ENCODE measurements at places on chromosomes 13 and 19.

- peak; percentile 77 for DNase-seq
Measured at GRCh38 chr13:32881777-32882145, 134.5 kb upstream of the KL start.

GRCh38 chr13:88752041-88752440, 1080.9 kb downstream of the SLITRK5 start:
- DNase-seq, result no peak

GRCh38 chr19:40692212-40692551, 1.7 kb upstream of the NUMBL start:
- no peak for DNase-seq

- DNase-seq, result no peak
Measured at GRCh38 chr13:89401264-89401675, 1730.1 kb downstream of the SLITRK5 start.

DNA sequence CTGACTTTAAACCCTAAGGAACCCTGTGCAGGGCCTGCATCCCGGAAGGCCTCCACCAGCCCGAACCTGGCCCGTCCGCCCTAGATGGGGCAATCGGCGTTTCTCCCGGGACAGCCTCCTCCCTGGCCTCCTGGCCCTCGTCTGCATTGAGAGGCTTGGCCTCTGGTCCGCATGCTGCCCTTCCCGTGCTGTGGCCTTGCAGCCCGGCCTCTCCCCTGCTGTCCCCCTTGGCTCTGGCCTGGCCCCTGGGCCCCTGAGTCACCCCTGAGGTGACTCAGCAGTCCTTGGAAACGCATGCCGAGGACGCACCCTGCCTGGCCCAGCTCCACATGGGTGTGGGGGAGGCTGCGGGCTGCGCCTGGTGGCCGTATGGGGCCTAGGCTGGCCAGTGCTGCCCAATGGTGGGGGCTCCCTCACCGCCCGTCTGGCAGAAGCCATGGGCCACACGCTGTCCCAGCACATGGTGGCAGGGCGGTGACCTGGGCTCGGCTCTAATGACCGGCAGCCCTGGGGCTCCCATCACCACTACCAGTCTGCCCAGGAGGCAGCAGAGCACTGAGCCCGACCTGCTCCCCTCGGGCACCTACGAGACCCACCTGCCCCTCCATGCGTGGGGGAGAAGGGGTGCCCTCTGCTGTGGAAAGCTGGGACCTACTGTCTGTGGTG, 25.7 kb downstream of the SH3GL1 start:
- DNase-seq, result no peak

DNA sequence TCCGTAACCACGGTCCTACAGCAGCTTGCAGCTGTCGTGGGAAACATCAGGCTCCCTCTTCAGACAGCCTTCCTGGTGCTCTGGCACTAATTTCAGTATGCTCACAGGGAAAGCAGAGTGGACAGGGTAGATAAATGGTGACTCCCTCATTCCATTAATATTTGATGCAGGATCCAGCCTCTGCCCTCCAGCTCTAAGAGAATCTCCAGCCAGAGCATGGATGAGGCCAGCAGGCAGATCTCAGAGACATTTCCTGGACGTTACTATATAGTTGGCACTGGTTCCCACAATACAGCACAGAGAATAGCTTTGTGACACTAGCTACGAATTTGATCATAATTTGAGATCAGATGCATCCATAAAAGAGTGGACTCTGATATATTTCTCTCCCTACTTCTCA, 341.4 kb downstream of the LIG4 start:
- DNase-seq, result no peak

- DNase-seq, result no peak
Measured at GRCh38 chr19:10338940-10339339, 484 bp downstream of the ICAM3 start.

GRCh38 chr19:33649627-33650305, 28.0 kb downstream of the CHST8 start:
- no peak for DNase-seq

DNA sequence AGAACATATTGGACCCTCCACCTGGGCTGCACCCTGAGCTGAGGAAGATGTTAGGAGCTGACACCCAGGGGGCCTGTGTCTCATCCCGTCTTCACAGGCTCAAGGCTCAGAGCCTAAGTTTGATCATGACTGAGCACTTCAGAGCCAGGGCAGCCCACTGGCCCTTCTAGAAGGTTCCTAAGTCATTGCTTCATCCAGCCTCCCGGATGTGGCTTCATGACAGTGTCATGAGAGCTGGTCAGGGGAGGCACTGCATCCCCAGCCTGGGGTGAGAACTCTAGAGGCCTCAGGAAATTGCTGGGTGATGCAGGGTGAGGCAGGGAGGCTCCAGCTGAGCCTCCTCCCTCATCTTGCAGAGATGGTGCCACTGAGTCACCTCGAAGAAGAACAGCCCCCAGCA, 24.9 kb upstream of the PIK3R2 start:
- DNase-seq, result no peak

GRCh38 chr19:32233885-32234284, 111.5 kb upstream of the ZNF507 start:
- DNase-seq, result no peak

DNA sequence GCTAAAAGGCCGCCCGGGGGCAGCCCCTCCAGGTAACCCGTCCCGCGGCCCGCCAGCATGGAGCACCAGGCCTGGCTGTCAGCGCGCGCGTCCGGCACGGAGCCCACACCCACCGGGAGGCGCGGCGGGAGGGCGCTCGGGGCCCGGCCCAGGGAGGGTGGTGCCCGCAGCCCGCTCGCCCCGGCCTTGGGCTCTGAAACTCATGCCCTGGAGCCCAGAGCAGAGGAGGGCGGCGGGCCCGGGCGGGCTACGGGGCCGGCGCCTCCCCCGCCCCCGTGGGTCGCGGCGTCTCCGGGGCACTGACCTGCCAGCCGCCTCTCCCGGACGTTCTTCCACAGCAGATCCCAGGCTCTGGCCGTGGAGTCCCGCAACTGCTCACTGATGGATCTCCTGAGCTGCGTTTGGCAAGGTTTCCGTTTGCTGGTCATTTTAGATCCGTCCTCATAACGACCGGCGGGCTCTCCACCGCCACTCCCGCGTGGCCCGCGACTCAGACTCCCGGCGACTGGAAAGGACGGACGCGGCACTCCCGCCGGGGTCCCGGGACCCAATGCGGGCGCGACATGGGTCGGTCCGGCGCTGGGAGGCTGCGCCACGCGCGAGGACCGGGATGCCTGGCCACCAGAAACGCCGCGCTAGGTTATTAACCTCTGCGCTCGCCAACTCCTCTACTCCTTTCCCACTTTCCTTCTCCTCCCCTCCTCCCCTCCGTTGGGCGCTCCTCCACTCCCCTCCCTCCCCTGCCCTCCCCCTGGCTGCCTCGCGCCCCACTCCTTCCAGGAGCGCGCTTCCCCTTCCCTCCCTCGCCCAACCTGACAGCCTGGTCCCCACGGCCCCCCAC, 64.7 kb upstream of the STARD13 start:
- DNase-seq, result peak; percentile 51

DNA sequence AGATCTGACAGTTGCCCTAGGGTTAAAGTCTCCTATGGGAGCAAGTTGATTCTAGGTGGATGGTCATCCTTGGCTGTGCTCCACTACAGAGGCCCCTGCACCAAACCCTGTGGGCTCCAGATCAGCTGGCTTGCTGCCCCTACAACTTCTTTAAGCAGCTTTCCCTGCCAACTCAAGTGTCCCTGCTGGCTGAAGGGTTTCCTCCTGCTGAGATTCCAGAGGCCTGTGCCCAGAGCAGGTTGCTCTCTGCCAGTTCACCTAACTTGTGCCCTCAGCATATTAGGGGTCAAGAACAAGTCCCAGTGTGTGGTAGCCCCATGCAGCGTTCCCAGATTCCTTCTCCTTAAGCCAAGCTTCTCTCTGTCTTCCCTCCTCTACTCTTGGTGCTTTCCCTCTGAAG, 85.6 kb downstream of the ZMYM2 start:
- no peak for DNase-seq

GRCh38 chr13:63944911-63945310, 2529.3 kb upstream of the PCDH20 start:
- no peak for DNase-seq

Measured in DMS79 treated with DMSO at 0.1 percent for 48 hours (cell line).